Karpas-422 (cell line): ENCODE measurements at places on chromosomes 11 and 22. TPM values are rescaled to one million over a fixed set of nuclear protein-coding genes. Genes with fewer than 3 reads are reported as not detected.
A peak's percentile ranks its signal among the peaks of the same experiment; 100 is the strongest.

The KIAA0930 gene
- 19.3 and 33.5 TPM in 2 replicates for total RNA-seq

The FGF3 gene
- not detected in 2 replicates for total RNA-seq

The MAJIN gene
- total RNA-seq, result not detected in 2 replicates

DNA sequence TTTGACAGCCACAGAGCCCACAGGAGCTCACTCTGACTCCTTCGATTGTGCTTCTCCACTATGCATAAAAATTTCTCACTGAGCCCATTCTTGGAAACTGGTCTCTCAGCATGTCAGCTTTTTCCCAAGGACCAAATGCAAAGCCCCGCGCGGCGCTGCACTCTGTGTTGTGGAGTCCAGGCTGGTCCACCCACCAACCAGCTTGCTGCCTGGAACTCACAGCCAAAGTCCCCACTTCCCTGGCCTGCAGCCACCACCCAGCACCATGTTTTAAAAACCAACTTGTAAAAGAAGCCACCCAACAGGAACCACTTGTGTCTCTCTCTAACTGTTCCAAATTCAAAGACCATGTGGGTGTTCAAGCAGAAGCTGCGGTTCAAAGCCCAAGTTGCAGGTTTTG, 124.4 kb downstream of the SPATA19 start:
- H3K27me3 ChIP-seq, result no peaks in the 10 kb centered on the region
- no peak overlapping the region for H3K27ac ChIP-seq
- no peaks in the 10 kb centered on the region for H3K4me1 ChIP-seq
- H3K36me3 ChIP-seq, result no peaks in the 10 kb centered on the region
- no peak for DNase-seq

DNA sequence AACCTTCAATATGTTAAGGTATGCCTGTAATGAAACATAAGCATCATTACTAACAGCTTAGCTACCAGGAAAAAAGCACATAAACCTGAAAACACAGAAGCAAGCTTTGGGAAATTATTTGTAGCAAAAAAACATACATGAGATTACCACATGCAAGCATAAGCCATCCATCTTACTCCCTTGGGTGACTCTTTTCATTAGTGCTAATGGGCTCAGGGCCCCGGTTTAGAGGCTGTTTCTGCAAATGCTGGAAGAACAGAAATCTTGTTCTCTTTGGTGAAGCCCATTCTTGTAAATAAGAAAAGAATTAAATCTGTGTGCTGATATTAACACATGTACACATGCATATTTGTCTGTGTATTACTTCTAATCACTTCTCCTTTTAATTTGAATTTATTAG, 314.3 kb downstream of the TTC28 start:
- H3K36me3 ChIP-seq, result no peaks in the 10 kb centered on the region
- no peak for DNase-seq
- no peak overlapping the region for H3K4me3 ChIP-seq
- no peak overlapping the region for H3K27ac ChIP-seq
- no peaks in the 10 kb centered on the region for H3K27me3 ChIP-seq
- no peaks in the 10 kb centered on the region for H3K4me1 ChIP-seq

DNA sequence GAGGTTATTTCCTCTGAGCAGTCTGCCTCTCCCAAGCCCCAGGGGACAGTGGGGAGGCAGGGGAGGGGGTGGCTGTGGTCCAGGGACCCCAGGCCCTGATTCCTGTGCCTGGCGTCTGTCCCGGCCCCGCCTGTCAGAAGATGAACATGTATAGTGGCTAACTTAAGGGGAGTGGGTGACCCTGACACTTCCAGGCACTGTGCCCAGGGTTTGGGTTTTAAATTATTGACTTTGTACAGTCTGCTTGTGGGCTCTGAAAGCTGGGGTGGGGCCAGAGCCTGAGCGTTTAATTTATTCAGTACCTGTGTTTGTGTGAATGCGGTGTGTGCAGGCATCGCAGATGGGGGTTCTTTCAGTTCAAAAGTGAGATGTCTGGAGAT, 3.1 kb downstream of the PIM3 start:
- no peak for DNase-seq
- H3K27me3 ChIP-seq, result no peaks in the 10 kb centered on the region
- no peak overlapping the region for H3K4me3 ChIP-seq

DNA sequence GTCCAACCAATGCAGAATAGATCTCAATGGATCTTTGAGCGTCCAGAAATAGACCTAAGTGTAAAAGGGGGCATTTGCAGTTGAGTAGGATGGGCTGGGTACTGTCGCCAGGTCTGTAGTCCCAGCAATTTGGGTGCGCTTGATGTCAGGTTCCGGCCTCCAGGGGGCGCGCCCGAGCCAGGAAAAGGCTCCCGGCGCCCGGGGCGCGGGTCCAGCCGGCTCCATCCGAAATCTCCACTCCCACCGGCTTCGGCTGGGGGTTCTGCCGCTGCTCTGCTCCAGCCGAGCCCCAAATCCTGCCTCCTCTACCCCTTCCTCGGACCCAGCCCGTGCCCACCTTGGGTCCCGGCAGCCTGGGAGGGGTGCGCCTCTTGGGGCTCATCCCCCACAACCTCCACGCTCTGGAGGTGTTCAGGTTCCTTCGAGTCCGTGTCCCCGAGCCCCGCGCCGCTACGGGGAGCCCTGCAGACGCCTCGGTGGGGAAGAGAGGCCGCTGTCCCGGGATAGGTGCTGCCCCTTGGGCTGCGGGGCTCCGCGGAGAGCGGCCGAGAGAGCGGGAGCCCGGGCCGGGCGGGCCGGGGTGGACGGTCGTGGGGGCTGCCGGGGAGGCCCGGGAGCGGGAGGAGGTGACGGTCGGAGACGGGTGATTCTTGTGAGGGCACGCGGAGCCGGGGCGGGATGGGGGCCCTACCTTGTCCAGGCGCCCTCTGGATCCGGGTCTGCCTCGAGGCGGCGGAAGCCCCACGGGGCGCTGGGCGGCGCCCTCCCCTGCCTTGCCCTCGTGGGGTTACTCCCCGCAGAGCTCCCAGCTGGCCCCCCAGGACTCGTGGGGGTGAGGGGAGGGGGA, 13.0 kb upstream of the CYB5R3 start:
- DNase-seq, result peak; percentile 89
- no peaks in the 10 kb centered on the region for H3K27me3 ChIP-seq
- H3K36me3 ChIP-seq, result no peaks in the 10 kb centered on the region
- H3K4me3 ChIP-seq, result peak overlapping the region; percentile 61; the same call in 1 of the 2 replicates
- H3K27ac ChIP-seq, result no peak overlapping the region

DNA sequence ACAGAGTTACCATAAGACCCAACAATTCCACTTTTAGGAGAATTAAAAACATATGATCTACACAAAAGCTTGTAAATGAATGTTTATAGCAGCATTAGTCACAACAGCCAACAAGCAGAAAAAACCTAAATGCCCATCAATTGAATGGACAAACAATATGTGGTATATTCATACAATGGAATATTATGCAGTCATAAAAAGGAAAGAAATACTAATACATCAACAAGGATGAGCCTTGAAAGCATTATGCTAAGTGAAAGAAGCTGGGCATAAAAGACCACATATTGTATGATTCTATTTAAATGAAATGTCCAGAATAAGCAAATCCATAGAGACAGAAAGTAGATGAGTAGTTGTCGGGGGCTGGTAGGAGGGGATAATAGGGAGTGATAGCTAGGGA, 5.0 kb downstream of the MPZL2 start:
- peaks cover 8% of the 10 kb centered on the region for H3K4me1 ChIP-seq
- H3K4me3 ChIP-seq, result no peak overlapping the region
- DNase-seq, result no peak

- peak; percentile 85 for DNase-seq
- H3K4me1 ChIP-seq, result peaks cover 2% of the 10 kb centered on the region; the same call in 1 of the 2 replicates
- no peak overlapping the region for H3K4me3 ChIP-seq
- no peaks in the 10 kb centered on the region for H3K36me3 ChIP-seq
- no peaks in the 10 kb centered on the region for H3K27me3 ChIP-seq
Observed at GRCh38 chr11:62108017-62108750, 15.6 kb upstream of the INCENP start.

DNA sequence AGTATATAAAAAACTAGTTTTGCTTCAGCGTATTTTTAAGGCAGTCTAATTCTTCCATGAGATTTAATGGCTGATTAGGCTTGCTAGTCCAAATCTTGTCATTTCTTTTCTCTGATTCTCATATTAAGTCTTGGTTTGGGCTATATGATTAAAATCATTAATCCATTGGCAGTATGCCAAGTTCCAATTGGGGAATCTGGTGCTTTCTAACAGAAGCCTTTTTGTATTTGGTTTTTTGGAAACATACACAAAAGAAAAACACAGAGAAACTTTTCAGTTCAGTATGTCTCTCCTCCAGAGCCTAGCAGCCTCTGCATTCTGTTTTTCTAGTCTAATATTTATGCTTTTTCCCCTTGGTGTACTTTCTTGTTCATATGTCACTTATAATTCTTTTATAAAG, 37.9 kb downstream of the SWAP70 start:
- H3K4me1 ChIP-seq, result peaks cover 56% of the 10 kb centered on the region
- no peak for DNase-seq
- H3K36me3 ChIP-seq, result peaks cover 33% of the 10 kb centered on the region
- no peak overlapping the region for H3K4me3 ChIP-seq
- no peaks in the 10 kb centered on the region for H3K27me3 ChIP-seq
- H3K27ac ChIP-seq, result peak overlapping the region; percentile 62

- DNase-seq, result no peak
- no peaks in the 10 kb centered on the region for H3K36me3 ChIP-seq
- H3K4me1 ChIP-seq, result no peaks in the 10 kb centered on the region
- H3K27ac ChIP-seq, result no peak overlapping the region
- no peak overlapping the region for H3K4me3 ChIP-seq
- no peaks in the 10 kb centered on the region for H3K27me3 ChIP-seq
Observed at GRCh38 chr11:2583605-2583958, 116.2 kb downstream of the KCNQ1OT1 start.

- no peak for DNase-seq
- H3K4me1 ChIP-seq, result no peaks in the 10 kb centered on the region
- H3K27me3 ChIP-seq, result no peaks in the 10 kb centered on the region
- H3K4me3 ChIP-seq, result no peak overlapping the region
- H3K27ac ChIP-seq, result no peak overlapping the region
- peaks cover 4% of the 10 kb centered on the region; the same call in 1 of the 2 replicates for H3K36me3 ChIP-seq
Observed at GRCh38 chr22:24282401-24282800, 11.8 kb downstream of the SPECC1L start.

DNA sequence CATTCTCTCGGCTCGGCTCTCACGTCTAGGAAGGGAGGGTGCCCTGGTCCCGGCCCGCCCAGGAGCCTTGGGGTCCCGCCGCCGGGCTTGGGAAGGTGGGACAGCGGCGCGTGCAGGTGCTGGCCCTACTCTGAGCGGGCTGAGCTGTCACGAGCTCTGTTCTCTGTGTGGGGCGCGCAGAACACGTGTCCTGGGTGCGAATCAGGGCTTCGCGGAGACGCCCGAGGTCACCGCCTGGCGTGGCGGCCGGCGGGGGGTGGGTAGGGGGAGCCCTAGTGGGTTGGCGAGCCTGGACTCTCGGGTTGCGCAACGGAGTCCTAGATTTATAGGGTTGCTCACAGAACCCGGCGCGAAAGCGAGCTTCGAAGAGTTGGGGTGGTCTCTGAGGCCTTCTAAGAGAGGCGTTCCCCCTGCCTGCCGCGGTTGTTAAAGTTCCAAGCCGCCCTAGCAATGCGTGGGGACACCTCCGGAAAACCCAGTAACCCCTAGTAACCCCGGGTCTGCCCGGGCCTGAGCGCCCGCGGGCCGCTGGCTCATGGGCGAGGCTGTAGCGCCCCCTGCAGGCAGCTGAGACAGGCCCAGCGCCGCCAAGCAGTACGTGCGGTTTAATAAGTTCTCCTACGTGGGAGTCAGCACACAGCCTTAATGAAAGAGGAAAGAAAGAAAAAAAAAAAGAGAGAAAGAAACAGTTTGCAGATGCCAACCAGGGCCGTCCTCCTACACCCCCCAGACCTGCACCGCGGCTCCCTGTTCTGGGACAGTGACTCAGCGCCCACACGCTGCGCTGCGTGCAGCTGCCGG, 2.7 kb downstream of the ADM start:
- peak; percentile 89 for DNase-seq
- no peaks in the 10 kb centered on the region for H3K27me3 ChIP-seq
- H3K4me1 ChIP-seq, result peaks cover 32% of the 10 kb centered on the region
- peak overlapping the region; percentile 66 for H3K4me3 ChIP-seq
- no peaks in the 10 kb centered on the region for H3K36me3 ChIP-seq

DNA sequence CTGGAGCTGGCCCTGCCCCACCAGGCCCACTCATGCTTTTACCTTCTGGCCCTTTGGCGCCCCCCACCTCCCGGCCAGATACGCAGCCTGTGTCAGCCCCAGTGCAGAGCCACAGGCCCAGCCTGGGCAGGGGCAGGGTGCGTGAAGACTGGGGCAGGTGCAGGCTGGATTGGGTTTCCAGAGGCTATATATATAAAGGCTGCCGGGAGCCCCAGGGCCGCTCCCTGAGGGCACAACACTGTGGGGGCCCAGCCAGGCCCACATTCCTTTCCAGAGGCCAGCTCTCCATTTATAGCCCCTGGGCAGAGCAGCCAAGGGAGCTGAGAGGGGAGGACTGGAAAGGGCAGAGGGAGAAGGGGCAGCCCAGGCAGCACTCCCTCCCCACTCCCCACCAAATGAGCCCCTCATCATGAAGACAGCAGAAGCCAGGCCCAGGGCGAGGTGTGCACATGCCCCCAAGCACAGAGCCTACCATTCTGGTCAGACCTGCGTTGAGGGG, 5.0 kb upstream of the MYOD1 start:
- H3K4me1 ChIP-seq, result no peaks in the 10 kb centered on the region
- no peaks in the 10 kb centered on the region for H3K36me3 ChIP-seq
- DNase-seq, result no peak

- no peak overlapping the region for H3K27ac ChIP-seq
- DNase-seq, result no peak
- no peaks in the 10 kb centered on the region for H3K36me3 ChIP-seq
- no peaks in the 10 kb centered on the region for H3K27me3 ChIP-seq
Observed at GRCh38 chr22:22754961-22755777, 110.8 kb downstream of the GGTLC2 start.

- H3K4me3 ChIP-seq, result no peak overlapping the region
- no peaks in the 10 kb centered on the region for H3K27me3 ChIP-seq
- H3K27ac ChIP-seq, result no peak overlapping the region
- H3K36me3 ChIP-seq, result no peaks in the 10 kb centered on the region
Observed at GRCh38 chr11:1303973-1304372, 5.5 kb downstream of the TOLLIP start.

- H3K27me3 ChIP-seq, result no peaks in the 10 kb centered on the region
- no peak for DNase-seq
Observed at GRCh38 chr22:49957826-49958365, 2.7 kb upstream of the PIM3 start.

- DNase-seq, result no peak
- no peak overlapping the region for H3K4me3 ChIP-seq
- H3K4me1 ChIP-seq, result no peaks in the 10 kb centered on the region
- no peaks in the 10 kb centered on the region for H3K27me3 ChIP-seq
- no peak overlapping the region for H3K27ac ChIP-seq
- no peaks in the 10 kb centered on the region for H3K36me3 ChIP-seq
Observed at GRCh38 chr22:44632541-44633396, 69.2 kb upstream of the PRR5 start.

- no peak for DNase-seq
- no peak overlapping the region for H3K4me3 ChIP-seq
- H3K27ac ChIP-seq, result no peak overlapping the region
- no peaks in the 10 kb centered on the region for H3K27me3 ChIP-seq
Observed at GRCh38 chr22:27687984-27688545, 113.5 kb downstream of the MN1 start.
